NCI-H1694 treated with DMSO at 0.1 percent for 48 hours (cell line): ENCODE measurements at places on chromosomes 4 and X.

DNA sequence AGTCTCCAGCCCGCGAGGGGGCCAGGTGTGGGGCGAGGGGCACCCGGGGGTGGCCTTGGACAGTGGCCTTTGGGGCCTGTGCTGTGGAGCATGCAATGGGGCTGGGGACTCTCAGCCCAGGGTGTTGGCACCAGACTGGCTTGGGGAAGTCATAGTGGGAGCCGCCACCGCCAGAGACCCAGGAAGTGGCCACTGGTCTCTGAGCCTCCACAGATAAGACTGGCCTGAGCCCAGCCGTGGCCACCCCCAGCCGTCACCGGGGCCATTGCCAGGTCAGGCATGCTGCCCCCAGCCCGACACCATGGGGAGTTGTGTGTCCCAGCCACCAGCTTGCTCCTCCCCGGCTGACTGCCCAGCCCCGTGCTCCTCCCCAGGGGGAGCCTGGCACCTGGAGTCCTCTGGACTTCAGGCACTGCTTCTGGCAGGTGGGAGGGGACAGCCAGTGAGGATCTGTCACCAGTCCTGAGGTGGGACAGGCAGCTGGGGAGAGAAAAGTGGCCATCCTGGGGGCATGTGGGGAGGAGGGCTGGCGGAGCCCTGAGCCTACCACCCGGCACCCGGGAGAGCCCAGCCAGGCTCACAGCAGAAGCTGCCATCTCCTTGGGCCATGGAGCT, 32.5 kb downstream of the TACC3 start:
- no peak for DNase-seq

GRCh38 chr4:26802790-26803189, 57.9 kb upstream of the STIM2 start:
- no peak for DNase-seq

- DNase-seq, result no peak
These were observed 81.6 kb upstream of the HHIP start for GRCh38 chr4:144564358-144564757.

DNA sequence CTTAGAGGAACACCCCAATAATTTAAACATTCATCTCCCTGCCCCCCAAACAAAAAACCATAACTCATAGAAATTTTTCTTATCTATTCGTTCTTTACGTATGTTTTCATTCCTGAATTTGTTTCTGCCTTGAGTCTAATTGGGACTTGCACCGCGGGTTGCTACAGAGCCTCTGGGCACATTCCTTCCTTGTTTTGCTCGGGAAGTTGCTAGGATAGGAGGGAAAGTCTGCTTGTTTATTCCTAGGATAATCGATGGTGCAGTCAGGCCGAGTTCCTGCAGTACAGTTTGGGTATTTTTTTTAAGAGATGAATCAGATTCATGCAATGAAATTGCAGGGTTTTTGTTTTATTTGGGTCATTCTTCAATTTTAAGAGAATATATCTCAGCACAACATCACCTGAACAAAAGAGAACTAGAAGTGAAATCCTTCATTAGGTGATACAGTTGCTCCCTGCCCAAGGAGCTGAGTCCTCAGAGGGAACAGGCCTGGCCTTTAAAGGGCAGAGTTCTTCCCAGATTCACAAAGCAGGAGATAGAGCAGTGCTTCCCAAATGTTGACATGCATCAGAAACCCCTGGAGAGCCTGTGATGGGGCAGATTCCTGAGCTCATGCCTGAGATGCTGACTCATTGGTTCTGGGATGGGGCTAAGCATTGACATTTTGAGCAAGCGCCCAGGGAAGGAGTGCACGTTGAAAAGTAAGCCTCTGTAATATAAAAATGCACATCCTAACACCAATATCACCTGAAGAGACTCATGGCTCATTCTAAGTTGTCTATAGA, 114.9 kb upstream of the FAM9B start:
- DNase-seq, result no peak

DNA sequence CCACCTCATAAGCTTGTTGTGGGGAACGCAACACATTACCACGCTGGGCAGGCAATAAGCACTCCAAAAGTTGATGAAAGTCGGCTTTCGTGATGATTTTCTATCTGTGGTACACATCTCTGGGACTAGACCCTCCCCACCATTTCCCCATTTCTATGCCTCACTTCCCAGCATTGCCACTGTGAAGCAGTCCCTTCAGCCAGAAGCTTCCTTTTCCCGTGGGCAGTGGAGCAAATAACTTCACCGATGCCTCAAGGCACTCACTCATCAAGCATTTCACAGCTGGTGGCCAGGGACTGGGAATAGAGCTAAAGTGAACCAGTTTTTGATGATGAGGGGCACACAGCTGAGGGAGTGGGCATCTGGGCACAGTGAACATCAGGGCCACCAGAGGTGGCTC, 18.9 kb downstream of the C4orf50 start:
- DNase-seq, result no peak

DNA sequence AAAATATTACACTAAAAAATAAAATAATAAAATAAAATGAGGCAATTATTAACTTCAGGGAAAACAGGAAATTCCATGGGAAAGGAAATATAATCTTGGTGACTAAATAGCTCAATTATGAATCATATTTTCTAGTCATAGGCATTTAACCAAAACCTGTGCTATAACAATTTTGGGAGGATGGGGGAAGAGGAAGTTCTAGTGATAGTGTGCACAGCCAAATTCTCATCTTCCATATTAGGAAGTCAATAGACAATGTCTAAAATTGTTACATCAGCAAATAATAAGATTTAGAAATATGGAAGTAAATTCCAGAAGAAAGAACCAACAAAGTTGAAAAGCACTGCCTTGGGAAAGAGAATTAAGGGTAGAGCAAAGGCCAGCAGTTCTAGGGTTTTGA, 2.8 kb downstream of the AWAT2 start:
- DNase-seq, result no peak

GRCh38 chrX:47191331-47191730, 2.3 kb upstream of the UBA1 start:
- DNase-seq, result no peak

DNA sequence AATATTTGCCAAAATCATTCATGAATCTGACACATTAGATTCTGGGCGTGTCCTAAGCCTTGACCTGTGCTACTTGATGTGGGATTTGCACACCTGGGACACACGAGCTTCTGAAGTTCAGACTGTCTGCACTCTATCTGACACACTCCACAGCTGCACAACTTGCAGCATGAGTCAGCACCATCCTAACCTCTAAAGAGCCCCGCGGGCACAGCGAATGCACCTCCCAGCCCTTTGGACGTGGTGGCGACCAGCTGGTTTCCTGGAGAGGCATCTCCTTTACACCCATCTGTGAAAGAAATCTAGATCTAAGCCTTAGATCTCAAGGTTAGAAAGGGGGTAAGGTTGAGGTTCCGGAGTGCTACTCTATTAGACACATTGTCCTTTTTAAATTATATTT, 69.2 kb downstream of the SORBS2 start:
- DNase-seq, result no peak

- DNase-seq, result no peak
These were observed 411.0 kb upstream of the NDST3 start for GRCh38 chr4:117623326-117623725.

DNA sequence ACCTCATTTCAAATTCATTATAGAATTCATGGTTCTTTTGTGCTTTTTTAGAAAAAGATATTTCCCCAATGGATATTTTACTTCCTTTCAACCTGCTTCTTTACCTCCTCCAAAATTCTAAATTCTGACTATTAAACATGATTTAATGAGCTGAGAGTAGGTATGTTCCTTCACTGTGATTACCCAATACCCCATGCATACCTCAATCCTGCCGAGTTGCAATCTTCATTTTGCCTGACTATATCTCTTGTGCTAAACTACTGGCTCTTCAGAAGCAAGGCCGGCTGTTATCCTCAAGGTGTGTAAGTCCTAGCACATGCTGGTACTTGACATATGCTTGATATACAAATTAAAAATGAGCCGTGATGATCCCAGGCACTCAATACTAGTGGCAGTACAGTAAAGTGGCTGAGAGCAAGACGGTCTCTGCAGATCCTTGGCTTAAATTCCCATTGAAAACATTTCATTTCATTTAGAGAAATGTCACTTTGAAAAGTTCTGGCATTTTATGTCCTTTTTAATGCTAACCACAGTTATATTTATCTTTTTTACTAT, 320.4 kb downstream of the KCNIP4 start:
- DNase-seq, result no peak

DNA sequence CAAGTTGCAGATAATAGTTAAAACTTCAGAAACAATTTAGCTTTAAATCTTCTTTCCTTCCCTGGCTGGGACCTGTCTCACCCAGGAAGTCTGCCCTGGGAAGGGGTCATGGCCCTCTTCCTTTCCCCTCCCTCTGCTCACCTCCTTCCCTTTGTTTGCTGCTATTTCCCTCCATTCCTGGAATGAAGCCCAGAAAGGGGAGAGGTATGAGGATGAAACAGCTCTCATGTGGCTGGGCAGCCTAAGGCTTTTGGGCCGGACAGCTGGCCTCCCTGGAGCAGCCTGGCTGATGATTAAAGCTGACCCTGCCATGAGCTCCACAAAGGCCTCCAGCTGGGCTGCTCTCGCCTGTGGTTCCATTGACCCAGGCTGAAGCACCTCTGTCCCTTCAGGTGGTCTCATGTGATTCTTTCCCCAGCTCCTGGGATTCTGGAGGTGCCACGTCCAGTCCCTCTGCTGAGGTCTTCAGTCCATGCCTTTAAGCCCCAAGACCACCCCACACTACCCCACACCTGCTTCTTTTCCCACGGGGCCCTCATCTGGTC, 202.1 kb downstream of the PTTG2 start:
- DNase-seq, result no peak

DNA sequence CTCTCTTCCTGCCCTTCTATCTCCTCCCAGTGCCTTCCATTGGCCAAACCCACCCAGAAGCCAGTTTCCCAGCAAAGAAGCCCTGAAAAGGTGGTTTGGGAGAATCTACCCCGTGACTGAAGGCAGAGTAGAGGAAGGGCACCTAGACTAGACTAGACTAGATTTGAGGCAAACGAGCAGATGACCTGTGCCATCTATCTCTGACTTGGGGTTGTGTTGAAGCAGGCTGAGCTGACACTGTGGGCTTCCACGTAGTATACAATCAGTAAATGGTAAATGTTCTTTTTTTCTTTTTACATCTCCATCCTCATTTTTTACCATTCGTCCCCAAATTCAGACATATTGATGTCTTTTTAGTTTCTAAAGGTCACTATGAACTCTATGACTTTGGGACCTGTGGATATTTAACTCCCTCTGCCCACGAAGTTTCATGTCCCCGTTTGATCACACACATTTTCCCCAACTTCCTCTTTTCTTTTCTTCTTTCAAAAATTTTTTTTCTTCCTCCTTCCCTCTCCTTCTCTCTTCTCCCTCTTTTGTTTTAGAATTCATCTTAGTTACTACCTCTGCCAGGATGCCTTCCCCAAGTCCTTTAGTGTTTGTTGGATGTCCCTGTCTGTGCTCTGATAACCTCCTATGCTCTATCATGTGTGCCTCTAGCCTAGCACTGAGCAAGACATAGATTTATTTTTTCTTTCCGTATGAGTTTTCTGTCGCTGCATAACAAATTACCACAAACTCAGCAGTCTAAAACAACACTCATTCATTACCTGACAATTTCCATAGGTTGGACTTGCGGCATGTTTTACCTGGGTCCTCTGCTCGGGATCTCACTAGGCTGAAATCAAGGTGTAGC, 6.2 kb upstream of the AFF1 start:
- DNase-seq, result no peak

GRCh38 chr4:147528054-147528453, 47.2 kb downstream of the EDNRA start:
- no peak for DNase-seq

- DNase-seq, result peak; percentile 1
These were observed 36.0 kb upstream of the SPANXC start for GRCh38 chrX:141278306-141278705.

GRCh38 chr4:76275486-76276124, 24.1 kb downstream of the FAM47E start:
- DNase-seq, result no peak

DNA sequence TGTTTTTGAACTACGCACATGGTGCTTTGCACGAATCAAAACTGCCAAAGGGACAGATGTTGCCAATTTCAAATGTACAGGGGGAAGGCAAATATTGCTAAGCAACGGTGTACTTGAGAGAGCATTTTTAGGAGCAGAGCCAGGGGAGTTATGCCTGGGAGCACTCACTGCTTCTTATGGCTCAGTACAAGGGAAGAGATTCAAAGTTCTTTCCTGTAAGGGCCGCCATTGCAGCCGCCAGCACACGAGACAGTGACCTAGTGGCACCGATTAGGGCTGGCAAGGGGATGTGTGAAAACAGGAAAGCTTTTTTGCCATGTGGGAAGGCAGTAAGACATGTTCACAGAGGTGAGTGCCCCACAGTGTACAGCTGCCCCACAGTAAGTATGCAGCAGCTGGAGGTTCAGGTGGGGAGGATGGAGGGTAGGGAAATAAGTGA, 133.8 kb downstream of the AFF1 start:
- DNase-seq, result peak; percentile 92

DNA sequence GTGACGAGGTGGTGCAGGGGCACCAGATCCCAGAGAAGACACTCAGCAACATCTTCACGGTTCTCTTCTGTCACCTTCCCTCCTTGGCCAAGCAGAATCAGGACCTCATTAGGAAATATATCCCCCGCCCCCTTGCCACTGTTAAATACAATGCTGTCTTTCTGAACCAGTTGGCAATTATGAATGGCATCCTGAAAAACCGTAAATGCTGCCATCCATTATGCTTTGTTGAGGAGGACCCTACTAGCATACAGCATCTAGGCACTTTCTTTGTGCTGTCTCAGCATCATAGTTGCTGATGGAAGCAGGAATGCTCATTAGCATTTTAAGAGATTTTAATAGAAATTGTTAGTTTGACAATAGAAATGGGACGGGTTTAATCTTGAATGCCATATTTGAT, 138.5 kb downstream of the DCLK2 start:
- DNase-seq, result no peak

GRCh38 chr4:30717208-30718020, 2.8 kb upstream of the PCDH7 start:
- DNase-seq, result peak; percentile 1

DNA sequence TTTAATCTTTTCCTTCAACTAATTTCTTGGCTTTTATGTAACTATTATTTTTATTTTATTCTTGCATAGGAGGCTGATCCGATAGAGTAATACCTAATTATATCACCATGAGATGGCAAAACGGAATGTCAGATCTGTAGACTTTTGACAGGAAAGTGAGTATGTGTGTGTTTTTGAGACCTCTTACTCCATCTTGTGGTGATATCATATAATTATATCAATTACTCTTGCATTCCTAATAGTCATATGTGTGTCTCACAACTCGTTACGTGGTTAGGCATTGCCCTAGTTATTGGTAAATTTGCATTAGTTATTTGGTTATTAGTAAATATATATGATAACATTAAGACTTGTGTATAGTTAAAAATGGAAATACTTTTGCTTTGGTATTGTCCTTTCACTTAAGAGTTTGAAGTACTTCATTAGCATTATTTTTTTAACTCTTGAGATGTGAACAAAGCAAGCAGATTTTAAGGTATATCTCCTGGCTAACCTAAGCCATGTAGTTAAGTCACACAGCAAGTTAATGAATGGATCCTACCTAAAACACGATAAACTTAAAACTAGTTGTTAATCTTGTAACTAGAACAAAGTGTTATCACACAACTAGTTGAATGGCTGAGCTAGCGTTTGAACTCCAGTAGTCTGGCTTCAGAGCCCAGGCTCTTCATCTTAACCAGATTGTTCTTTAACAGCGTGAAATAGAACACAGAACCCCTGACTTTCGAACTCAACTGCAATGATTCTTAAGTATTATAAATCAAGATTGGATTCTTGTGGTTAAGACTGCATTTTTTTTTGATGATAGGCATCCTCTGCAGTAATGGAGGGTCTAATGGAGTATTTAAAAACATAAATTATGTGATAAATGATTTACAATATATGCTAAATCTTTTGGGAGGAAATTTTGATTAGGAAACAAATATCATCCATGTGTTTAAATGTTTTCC, 67.1 kb downstream of the PGRMC2 start:
- DNase-seq, result peak; percentile 60

GRCh38 chr4:88792821-88793220, 95.2 kb upstream of the NAP1L5 start:
- DNase-seq, result no peak
